ENCODE measurements at places on chromosomes 16 and 17. TPM values are rescaled to one million over a fixed set of nuclear protein-coding genes. Genes with fewer than 3 reads are reported as not detected.

DNA sequence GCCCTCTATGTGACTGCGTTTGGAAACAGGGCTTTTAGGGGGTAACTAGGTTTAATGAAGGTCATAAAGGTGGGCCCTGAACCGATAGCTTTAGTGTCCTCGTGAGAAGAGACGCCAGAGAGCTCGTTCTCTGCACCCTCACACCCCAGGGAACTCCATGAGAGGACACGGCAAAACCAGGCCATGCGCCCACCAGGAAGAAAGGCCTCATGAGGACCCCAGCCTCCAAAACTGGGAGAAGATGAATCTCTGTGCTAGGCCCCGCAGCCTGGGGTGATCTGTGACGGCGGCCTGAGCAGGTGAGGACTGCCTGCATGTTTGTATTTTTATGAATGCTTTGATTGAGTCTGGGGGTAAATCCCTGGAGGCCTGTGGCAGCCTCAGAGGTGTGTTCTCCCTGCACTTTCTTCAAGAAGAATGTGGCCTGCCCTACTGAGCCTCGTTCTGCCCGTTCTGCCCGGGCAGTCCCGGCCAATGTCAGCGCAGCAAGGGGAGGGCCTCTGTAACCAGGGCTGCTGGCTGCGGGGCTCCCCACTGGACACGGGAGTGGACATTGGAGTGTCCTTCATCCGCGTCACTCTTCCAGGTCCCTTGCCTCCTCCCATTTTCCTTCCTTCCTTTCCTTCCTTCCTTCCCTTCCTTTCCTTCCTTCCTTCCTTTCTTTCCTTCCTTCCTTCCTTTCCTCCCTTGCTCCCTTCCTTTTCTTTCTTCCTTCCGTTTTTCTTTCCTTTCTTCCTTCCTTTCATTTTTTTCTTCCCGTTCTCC is 6.8 kb upstream of the RNF213 start:
- H3K4me3 ChIP-seq, result no peak overlapping the region
- peak overlapping the region; percentile 85 for H3K27ac ChIP-seq
- peaks cover 46% of the 10 kb centered on the region for H3K4me1 ChIP-seq
- DNase-seq, result no peak
- no peaks in the 10 kb centered on the region for H3K27me3 ChIP-seq
- H3K36me3 ChIP-seq, result no peaks in the 10 kb centered on the region

DNA sequence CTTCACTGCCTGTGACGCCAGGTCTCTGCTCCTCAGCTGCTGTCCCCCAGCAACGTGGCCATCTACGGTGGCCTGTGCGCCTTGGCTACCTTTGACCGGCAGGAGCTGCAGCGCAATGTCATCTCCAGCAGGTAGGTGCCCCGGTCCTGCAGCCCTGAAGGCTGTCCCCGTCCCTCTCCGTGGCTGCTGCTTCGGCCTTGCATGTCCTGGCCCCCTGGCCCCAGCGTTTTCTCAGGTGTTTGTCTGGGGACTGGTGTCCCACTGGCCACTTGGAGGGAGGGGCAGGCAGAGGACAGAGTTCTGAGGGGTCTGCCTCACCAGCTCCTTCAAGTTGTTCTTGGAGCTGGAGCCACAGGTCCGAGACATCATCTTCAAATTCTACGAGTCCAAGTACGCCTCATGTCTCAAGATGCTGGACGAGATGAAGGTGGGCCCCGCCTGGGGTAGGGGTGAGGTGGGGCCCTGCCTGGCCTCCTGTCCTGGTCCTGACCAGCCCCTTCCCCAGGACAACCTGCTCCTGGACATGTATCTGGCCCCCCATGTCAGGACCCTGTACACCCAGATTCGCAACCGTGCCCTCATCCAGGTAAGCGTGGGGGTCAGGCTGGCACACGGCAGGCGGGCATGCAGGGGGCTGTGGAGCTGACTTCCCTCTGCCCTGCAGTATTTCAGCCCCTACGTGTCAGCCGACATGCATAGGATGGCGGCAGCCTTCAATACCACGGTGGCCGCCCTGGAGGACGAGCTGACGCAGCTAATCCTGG is 4.4 kb downstream of the GPS1 start:
- DNase-seq, result no peak
- H3K4me1 ChIP-seq, result peaks cover 15% of the 10 kb centered on the region
- H3K36me3 ChIP-seq, result peaks cover 11% of the 10 kb centered on the region

DNA sequence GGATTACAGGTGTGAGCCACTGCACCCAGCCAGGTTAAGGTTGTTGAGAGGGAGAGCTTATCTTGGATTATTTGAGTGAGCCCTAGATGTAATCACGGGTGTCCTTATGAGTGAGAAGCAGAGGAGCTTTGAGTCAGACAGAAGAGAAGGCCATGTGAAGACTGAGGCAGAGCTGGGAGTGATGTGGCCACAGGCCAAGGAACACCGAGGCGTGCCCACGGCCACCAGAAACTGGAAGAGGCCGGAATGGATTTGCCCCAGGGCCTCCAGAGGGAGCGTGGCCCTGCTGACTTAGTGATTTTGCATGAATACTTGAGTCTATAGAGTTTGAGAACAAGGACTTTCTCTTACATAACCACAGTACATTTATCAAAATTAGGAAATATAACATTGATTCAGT is 137.7 kb downstream of the RPTOR start:
- H3K4me1 ChIP-seq, result peaks cover 45% of the 10 kb centered on the region
- H3K4me3 ChIP-seq, result no peak overlapping the region
- H3K27ac ChIP-seq, result no peak overlapping the region
- H3K36me3 ChIP-seq, result peaks cover 19% of the 10 kb centered on the region
- H3K27me3 ChIP-seq, result no peaks in the 10 kb centered on the region
- no peak for DNase-seq

- peak overlapping the region; percentile 47 for H3K27ac ChIP-seq
- H3K4me1 ChIP-seq, result peaks cover 35% of the 10 kb centered on the region
- H3K36me3 ChIP-seq, result peaks cover 27% of the 10 kb centered on the region
- DNase-seq, result no peak
Observed at GRCh38 chr16:20884240-20884556, 16.0 kb downstream of the DCUN1D3 start.

GRCh38 chr17:38363016-38363415 is 11.4 kb downstream of the SOCS7 start:
- H3K36me3 ChIP-seq, result no peaks in the 10 kb centered on the region
- H3K4me3 ChIP-seq, result no peak overlapping the region
- H3K27me3 ChIP-seq, result no peaks in the 10 kb centered on the region
- no peak for DNase-seq
- H3K4me1 ChIP-seq, result peaks cover 4% of the 10 kb centered on the region

GRCh38 chr17:4544135-4544950 is 10.8 kb downstream of the MYBBP1A start:
- H3K27ac ChIP-seq, result no peak overlapping the region
- no peak for DNase-seq
- H3K4me3 ChIP-seq, result no peak overlapping the region
- H3K4me1 ChIP-seq, result no peaks in the 10 kb centered on the region

- H3K27me3 ChIP-seq, result peaks cover 7% of the 10 kb centered on the region
- H3K4me3 ChIP-seq, result no peak overlapping the region
- DNase-seq, result no peak
- H3K36me3 ChIP-seq, result no peaks in the 10 kb centered on the region
Observed at GRCh38 chr17:81434072-81434471, 38.8 kb downstream of the BAHCC1 start.

DNA sequence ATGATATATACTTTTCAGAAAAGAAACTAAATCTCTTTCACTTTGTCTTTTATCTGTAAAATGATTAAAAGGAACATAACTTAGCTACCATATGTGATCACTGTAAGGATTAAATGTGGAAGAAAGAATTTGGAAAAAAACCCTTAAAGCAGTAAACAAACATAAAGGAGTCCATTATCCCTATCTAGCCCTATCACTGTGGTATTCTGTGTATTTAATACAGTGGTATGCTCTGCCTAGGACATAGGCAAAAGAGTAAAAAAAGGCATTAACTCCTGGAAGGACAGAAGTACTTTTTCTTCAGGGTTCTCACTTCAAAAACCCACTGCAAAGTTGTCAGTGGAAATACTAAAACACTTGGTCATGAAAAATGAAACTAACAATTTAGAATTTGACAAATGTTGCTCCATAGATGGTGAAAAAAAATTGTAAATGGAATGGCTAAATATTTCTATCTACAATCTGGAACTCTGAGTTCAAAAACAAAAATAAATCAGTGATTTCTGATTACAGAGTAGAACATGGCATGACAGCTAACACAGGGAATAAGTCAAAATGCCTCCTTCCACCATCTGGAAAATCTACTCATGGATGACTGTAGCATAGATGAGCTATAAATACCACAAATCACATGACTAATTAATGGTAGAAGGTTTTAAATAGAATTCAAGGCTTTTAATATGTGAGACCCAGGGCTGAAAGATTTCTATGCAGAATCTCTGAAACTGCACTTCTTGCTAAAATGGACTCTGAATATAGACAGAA is 140.1 kb downstream of the ITFG1 start:
- DNase-seq, result no peak
- peaks cover 1% of the 10 kb centered on the region for H3K36me3 ChIP-seq
- no peaks in the 10 kb centered on the region for H3K4me1 ChIP-seq
- H3K4me3 ChIP-seq, result no peak overlapping the region
- no peak overlapping the region for H3K27ac ChIP-seq
- H3K27me3 ChIP-seq, result no peaks in the 10 kb centered on the region

DNA sequence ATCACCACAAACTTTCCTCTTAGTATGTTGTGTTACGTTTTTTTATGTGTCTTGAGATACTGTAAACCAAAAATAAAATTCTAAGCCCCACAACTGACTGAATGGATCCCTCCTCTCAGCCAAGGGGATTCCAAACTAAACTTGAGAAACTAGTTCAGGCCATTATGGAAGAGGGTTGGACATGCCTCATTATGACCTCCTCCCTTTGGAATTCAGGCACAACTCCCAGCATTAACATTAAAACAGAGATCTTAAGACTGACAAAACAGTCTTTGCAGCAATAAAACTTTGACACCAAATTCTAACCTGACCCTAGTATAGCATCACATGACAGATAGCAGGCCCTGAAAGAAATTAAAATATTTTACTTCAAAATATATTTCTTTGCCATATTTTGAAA is 51.1 kb upstream of the SLC47A1 start:
- no peaks in the 10 kb centered on the region for H3K4me1 ChIP-seq
- peaks cover 10% of the 10 kb centered on the region for H3K27me3 ChIP-seq
- H3K27ac ChIP-seq, result no peak overlapping the region
- DNase-seq, result no peak

DNA sequence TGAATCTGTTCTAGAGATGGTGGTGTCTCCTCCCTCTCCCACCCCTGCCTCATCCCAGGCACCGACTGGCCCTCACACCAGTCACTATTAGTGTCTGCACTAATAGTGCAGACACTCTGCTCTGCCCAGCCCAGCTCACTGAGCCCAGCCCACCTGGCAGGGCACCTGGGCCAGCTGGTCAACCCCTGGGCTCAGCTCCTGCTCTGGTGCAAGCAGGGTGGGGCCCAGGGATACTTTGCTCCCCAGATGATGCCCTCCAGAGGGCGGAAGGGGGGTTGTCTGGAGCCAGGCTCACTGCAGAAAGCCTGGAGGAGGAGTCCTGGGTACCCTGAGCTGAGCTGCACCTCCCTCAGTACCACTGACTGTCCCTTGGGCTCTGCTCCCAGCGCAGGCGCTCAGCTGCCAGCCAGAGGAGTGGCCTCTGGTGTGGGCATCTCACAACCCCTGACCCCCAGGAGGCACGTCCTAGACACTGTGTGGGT is 14.5 kb downstream of the RAB11FIP4 start:
- no peak overlapping the region for H3K27ac ChIP-seq
- no peaks in the 10 kb centered on the region for H3K4me1 ChIP-seq
- DNase-seq, result no peak

DNA sequence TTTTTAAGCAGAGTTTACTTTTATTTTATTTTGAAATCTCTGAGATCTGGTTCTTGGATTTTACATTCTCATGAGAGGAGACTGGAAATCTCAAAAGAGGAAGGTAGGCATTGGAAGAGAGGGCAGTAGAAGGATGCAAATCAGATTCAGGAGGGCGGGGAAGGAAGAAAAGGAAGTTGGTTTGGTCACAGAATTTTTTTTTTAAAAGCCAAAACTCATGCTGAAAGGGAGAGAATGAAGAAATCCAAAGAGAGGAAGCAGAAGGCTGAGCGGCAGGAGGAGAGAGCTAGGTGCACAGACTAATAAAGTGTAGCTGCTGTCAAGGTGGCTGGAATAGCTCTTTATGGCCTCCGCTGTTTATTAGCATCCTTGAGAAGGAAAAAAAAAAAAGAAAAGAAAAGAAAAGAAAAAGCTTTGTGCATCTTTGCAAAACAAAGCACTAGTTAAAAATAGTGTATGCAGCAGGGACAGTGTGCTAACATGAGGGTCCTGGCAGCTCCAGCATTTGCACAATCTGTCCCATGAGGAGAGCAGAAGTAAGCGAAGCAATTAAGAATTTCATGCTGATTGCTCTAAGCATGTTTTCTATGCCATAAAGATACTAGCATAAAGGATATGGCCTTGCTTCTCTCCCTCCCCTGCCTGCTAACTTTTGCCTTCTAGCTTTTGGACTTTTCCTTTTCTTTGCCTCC is 194.2 kb downstream of the ZFHX3 start:
- H3K27me3 ChIP-seq, result peaks cover 17% of the 10 kb centered on the region
- DNase-seq, result no peak
- no peaks in the 10 kb centered on the region for H3K36me3 ChIP-seq
- peak overlapping the region; percentile 17 for H3K27ac ChIP-seq
- no peak overlapping the region for H3K4me3 ChIP-seq

GRCh38 chr16:49824593-49824992 is 31.3 kb downstream of the ZNF423 start:
- no peak for DNase-seq
- no peak overlapping the region for H3K27ac ChIP-seq
- peaks cover 2% of the 10 kb centered on the region for H3K27me3 ChIP-seq
- no peaks in the 10 kb centered on the region for H3K4me1 ChIP-seq
- H3K36me3 ChIP-seq, result no peaks in the 10 kb centered on the region

Gene ZSCAN10
- 0.26 TPM for total RNA-seq

Gene EFCAB5
- 1.6 TPM for total RNA-seq

Gene NMRAL1
- 53.6 TPM for total RNA-seq

Gene CCR7
- 173 TPM for total RNA-seq

Gene DNAI2
- 0.52 TPM for total RNA-seq

All from activated CD8-positive, alpha-beta T cell treated with anti-CD3 and anti-CD28 coated beads, Interleukin-2, amount 10 ng/mL, durations not matched to agents 7 days and 5 days (primary cell).